ENCODE measurements at places on chromosomes 11 and 22.

- DNase-seq, result no peak
These were observed 1.6 kb downstream of the TRIM29 start for GRCh38 chr11:120136356-120136755.

- no peak for DNase-seq
These were observed 272.8 kb upstream of the SYN3 start for GRCh38 chr22:33331017-33331416.

- no peak for DNase-seq
These were observed 5.2 kb downstream of the ARRB1 start for GRCh38 chr11:75346296-75346695.

GRCh38 chr11:94281324-94281723 lies 23.1 kb upstream of the IZUMO1R start:
- no peak for DNase-seq

- peak; percentile 3 for DNase-seq
These were observed 102.9 kb upstream of the THY1 start for GRCh38 chr11:119525867-119526196.

GRCh38 chr11:119356349-119357031 lies 10.0 kb upstream of the MFRP start:
- DNase-seq, result peak; percentile 69

- no peak for DNase-seq
These were observed 66.9 kb upstream of the SLC22A12 start for GRCh38 chr11:64524158-64524527.

GRCh38 chr11:10267821-10268220 lies 26.2 kb downstream of the SBF2 start:
- DNase-seq, result no peak

Measured in CD4-positive, alpha-beta T cell treated with Interleukin-15 for 1 hour (primary cell).